ENCODE measurements at places on chromosomes 4 and X.

- DNase-seq = no peak
Observed at GRCh38 chr4:76898385-76898692, 395 bp upstream of the SOWAHB start.

DNA sequence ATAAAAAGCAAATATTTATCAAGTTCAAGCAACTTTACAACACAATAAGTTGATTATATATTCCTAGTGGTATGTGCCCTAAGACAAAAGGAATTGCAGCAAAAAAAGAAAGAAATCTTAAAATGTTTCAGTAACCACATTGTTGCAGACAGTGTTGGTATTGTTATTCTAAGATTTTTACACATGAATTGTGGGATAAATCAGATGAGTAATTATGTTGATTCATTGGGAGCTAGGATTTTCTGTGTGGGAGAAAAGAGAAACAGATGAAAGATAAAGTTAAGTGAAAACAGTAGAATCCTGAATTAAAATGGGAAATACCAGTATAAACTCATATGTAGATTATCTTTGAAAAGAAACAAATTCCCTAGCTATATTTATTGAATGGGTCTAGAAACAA is 362.4 kb downstream of the PPP3CA start:
- DNase-seq = no peak

DNA sequence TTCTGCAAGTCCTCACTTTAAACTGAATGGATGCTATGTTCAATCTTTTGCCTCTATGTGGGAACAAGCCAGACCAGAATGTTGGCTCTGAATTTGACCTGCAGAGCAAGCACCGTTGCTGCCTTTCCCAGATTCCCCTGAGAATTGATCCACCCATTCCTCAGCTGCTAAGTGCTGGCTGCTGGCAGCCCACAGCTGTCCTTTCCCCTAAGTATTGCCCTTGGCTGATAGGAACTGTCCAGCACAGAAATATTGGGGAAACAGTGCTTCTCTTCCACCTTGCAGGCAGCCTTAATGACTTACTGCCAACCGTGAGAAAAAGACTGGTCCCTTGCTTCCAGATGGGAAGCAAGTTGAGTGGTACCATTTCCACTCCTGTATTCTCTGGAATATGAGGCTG is 475.9 kb downstream of the PDHA2 start:
- no peak for DNase-seq

DNA sequence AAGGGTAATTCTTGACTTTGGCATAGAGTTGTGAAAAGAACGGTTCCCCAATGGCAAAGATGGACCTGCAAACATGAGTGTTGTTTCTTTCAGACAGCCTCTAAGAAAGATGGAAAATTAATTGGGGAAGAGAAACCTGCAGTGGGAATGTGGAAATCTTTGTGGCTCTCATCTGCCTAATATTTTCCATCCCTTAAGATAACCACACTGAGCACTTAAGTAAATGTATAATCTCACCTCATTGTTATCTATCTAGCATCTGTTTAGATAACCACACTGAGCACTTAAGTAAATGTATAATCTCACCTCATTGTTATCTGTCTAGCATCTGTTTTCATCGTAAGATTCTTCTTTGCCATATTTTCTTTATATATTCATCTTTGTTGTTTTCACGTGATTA is 149.3 kb downstream of the NWD2 start:
- DNase-seq = no peak

GRCh38 chr4:152936446-152937335 is 568 bp downstream of the FHDC1 start:
- DNase-seq = no peak

DNA sequence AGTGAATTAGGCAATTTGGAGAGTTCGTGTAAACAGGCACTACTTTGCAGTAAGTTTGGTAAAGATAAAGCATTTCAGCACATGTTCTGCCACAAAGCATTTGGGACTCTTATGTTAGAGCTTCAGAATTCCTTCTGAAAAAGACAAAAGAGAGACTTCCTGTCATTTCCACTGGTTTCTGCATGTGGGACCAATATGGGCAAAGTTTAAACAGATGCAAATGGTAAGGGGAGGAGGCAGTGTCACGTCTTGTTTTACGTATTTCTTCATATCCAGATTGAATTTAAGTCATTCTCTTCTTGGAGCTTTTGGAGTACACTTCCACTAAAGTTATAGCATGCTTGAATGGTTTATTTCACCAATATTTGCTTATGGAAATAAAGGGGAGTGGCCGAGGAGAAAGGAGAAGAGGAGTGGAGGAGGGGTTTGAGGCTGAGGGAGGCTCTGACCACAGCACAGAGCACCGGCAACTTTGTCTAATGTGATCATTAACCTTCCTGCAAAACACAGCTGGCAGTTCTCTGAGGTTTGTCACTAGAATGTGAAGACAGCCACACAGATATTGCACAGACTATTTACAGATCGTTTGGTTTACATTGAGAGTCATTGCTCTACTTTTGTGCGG is at the start of gene APELA:
Gene APELA, plus strand, starts transcription at position 479 of the 625 bp plus-strand sequence. CDS start 154 bp downstream, outside the sequence.
- no peak for DNase-seq

- DNase-seq = no peak
Observed at GRCh38 chrX:38571058-38571457, 9.7 kb downstream of the TSPAN7 start.

DNA sequence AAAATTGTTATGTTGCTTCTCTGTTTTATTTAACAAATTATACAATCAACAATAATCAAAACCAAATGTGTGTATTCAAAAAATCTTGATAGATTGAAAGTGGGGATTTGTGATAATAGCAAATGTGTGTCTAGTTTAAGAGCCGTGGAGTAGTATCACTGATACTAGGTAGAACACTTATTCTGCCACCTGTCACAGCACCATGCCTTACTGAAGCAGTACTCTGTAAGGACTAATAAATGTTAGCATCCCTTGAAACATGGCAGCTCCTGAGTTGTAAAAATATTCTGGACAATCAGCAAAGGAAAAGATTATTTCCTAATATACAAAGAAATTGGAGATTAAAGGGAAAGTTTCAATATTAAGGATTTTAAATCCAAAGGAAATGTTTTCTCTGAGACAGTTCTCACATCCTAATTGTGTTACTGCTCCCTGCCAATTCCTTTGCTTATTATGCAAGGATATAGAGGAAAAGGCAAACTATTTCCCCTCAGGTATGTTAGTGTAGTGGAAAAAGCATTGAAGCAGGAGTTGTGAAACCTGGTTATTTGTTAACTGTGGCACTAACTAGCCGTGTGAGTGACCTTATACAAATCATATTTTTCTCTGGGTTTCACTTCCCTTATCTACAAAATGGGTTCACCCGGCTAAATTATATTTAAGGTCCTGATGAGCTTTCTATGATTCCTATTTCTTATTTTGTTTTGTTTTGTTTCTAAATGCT is 303.1 kb downstream of the ARHGAP24 start:
- no peak for DNase-seq

DNA sequence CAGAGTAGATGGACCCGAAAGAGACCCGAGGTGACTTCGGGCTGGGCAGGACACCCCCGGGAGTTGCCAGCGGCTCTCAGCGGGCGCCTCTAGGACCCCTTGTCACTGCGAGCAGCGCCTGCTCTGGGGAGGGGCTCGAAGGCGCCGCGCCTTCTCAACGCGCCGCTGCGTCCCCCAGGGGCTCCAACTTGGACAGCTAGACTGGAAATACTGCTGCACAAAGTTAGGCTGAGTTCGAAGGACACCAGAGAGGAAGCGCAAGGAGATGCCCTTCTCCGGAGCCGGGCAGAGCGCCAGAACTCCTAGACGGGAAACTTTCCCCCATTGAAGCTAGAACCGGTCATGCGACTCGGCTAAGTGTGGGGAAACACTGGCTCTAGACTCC is 493 bp upstream of the KCNIP4 start:
- DNase-seq = no peak

- DNase-seq = no peak
Observed at GRCh38 chr4:17670423-17670822, 56.0 kb downstream of the MED28 start.

- no peak for DNase-seq
Observed at GRCh38 chr4:181148470-181148869, 1094.7 kb upstream of the TENM3 start.

DNA sequence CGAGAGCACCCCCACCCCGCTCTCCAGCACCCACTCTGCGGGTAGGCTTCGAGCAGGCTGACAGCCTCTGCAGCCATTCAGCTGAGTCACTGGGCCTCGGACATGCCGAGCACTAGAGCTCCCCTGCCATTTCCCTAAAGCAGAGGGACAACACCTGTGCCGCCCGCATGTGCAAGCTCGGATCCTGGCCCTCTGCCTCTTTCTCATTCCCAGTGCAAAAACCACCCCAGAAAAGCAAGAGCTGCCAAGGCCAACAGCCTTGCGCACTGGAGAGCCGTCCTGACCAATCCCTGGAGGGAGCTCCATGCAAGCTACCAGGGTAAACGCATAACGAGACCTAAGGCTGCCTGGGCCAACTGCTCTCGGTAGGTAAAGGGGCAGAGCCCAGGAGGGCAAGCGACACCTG is 5.3 kb downstream of the HCFC1 start:
- DNase-seq = no peak

GRCh38 chr4:62482355-62482754 is 1282.2 kb downstream of the ADGRL3 start:
- DNase-seq = no peak

DNA sequence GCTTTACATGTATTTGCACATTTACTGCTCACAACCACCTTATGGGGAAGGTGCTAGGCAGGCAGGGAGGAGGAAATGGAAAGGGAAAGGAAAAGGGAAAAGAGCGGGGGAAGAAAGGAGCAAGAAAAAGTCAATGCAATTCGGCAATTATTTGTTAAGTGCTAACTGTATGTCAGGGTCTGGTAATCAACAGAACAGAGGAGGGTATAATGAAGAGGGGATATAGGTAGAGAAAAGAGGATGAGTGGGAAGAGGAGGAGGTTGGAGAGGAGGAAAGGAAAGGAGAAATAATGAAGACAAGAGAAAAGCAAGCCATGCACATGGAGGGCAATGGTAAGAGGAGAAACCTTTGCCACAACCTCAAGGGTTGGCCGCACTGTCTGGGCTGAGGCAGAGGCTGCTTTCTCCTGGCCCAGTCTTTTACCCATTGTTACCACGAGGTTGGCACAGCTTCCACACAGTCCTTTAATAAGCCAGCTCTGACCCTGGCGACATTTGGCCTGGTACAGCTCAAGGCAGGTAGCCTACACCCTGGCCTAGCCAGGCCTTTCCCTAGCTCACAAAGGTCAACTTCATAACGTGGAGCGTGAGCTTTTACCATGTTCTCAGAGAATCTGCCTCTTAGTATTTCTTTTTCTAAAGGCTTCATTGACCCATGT is 836 bp downstream of the BTK start:
- DNase-seq = no peak

GRCh38 chr4:5700459-5700858 is 7.9 kb downstream of the EVC2 start:
- no peak for DNase-seq

DNA sequence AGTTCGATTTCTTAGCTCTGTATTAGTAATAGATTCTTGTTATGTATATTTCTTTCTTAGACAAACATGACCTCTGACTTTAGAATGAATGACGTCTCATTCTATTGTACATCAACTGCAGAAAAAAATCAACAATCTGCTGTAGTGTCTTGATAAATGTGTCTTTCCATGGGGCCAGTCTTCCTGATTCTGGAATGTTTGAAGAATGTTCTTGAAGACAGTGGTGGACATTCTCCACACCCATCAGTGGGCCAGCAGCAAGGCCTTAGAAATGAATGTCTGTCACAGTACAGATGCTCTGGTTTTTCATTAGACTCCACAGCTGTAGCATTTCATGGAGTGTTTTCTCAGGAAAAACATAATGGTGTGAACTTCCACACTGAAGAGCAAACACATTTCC is 63.2 kb upstream of the FAM47B start:
- no peak for DNase-seq

DNA sequence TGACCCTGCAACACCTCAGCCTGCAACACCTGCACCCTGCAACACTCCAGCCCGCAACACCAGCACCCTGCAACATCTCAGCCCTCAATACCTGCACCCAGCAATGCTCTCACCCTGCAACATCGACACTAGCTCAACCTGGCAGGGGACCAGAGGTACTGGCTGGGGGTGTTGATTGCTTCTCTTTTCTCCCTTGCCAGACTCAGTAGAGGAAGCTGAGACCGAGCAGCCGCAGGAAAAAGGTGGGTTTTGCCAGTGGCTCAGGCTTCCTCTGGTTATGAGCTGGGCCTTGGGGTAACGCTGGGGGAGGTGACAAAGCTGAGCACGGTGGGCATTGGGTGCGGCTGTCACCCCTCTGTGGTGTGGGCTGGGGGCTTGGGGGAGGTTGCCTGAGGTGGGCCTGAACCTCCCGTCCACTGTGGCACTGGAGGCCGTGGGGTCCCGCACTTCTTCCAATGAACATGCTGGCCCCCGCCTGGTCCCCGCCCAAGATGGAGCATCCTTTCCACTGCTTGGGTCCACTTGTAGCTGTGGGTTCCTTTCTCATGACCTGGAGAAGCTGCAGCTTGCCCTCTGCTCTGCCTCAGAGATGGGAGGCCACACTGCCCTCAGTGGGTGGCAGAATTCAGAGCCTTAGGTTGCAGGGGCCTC is 26.0 kb downstream of the SH3TC1 start:
- DNase-seq = no peak

DNA sequence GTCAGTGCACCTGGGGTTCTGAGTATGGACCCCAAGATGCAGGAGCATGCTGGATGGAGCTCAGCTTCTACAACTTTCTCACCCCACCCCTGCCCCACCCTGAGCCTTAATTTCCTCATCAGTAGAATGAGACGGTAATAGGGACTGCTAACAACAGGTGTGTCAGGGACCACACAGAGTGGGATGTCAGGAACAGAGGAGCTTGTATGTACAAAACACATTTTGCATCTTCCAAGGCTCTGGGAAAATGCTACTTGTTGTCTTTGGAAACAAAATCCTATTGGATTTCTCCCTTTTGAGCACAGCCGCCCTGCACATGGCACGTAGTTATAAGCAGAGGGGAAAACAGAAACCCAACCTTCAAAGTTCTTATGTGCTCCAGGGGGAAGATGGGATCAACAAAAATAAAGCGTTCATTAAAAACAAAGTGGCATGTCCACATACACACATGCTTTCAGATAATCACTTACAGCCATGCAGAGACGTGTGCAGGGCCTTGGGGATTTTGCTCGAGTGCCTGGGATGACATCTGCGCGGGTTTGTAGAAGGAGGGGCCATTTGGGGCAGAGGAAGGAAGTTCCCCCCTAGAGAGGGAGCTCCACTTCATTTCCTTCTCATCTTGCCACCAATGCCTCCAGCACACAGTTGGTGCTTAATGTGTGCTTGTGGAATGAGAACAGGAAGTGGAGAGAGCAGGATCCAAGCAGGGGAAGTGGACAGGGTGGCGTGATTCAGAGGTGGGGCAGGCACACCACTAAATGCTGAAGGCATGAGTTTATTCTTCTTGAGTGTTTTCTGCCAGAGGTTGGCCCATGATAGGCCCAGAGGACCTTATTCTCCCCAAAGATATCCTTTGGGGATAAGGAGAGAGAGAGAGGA is 138.9 kb downstream of the SMIM20 start:
- no peak for DNase-seq

GRCh38 chr4:121064482-121064881 is 7.9 kb downstream of the NDNF start:
- DNase-seq = no peak
